Small intestine (tissue), 16 donors: ENCODE measurements at places on chromosomes 6 and 20. TPM values are rescaled to one million over a fixed set of nuclear protein-coding genes. Genes with fewer than 3 reads are reported as not detected.
A peak's percentile ranks its signal among the peaks of the same experiment; 100 is the strongest.

Gene PGM3
- 7.8 TPM for polyA plus RNA-seq

Gene IL17F
- not detected for polyA plus RNA-seq

Gene SLC17A9
- 0.22 TPM for polyA plus RNA-seq

Gene RPS6KA2
- polyA plus RNA-seq, result 3.1 TPM

Gene LPA
- 0.10 TPM for polyA plus RNA-seq

Gene GLP1R
- polyA plus RNA-seq, result not detected

Gene SNX14
- 43.2 TPM for polyA plus RNA-seq

Gene CYP21A2
- 1.2 TPM for polyA plus RNA-seq

Gene SCAF8
- polyA plus RNA-seq, result 10.1 TPM

Gene PNLDC1
- 0.16 TPM for polyA plus RNA-seq

Gene SNAP91
- polyA plus RNA-seq, result 1.9 TPM

DNA sequence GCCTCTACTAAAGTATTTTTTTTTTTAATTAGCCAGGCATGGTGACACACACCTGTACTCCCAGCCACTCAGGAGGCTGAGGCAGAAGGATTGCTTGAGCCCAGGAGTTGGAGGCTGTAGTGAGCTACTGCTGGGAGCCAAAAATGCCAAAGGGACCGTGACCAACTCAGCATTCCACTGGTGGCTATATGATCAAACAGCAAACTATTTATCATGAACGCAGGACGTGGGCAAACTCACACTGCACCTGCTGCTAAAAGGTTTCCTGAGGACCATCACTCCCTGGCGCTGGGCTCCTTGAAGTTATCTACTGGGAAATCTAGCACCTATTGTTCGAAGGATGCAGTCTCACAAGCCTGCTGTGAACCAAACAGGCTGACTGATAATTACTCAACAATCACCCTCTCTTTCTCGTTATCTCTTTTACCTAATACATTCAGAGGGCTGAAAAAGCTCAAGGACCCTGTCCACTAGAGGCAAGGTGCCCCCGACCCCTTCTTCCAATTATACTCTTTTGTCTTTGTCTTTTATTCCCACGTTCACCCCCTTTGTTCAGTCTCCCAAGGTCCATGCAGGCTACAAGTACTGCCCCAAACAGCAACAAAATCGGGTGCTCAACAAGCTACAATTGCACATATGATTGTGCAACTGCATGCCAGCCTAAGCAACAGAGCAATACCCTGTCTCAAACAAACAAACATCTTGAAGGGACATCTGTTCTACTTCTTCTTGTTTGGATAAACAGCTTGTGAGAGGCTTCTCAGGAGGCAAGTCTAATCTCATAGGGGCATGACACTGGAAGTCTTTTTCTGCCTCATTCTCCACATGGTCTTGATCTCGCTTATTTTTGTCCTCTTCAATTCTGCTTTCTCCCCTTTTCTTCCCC, 47.7 kb upstream of the PLN start:
- no peak overlapping the region for H3K27ac ChIP-seq
- H3K36me3 ChIP-seq, result no peaks in the 10 kb centered on the region
- H3K4me3 ChIP-seq, result no peak overlapping the region
- DNase-seq, result no peak

GRCh38 chr6:166597711-166598440, 11.4 kb upstream of the RAMACL start:
- no peaks in the 10 kb centered on the region for H3K36me3 ChIP-seq
- H3K27ac ChIP-seq, result peak overlapping the region; percentile 71
- DNase-seq, result no peak
- H3K27me3 ChIP-seq, result no peaks in the 10 kb centered on the region
- no peaks in the 10 kb centered on the region for H3K4me1 ChIP-seq

- no peaks in the 10 kb centered on the region for H3K27me3 ChIP-seq
- H3K4me1 ChIP-seq, result peaks cover 7% of the 10 kb centered on the region
- H3K36me3 ChIP-seq, result no peaks in the 10 kb centered on the region
- H3K27ac ChIP-seq, result no peak overlapping the region
- peak; percentile 31 for DNase-seq
These were observed 12.4 kb downstream of the WFDC3 start for GRCh38 chr20:45779011-45779915.

GRCh38 chr20:45189067-45189609, 14.4 kb downstream of the PI3 start:
- no peak overlapping the region for H3K27ac ChIP-seq
- H3K4me1 ChIP-seq, result no peaks in the 10 kb centered on the region
- no peaks in the 10 kb centered on the region for H3K36me3 ChIP-seq
- no peak overlapping the region for H3K4me3 ChIP-seq
- no peaks in the 10 kb centered on the region for H3K27me3 ChIP-seq

GRCh38 chr6:57221936-57222742, at the start of gene RAB23:
Gene RAB23, minus strand, starts transcription at chr6:57222307. Its CDS starts 11,927 bp downstream, at chr6:57210380.
- DNase-seq, result peak; percentile 79
- H3K27ac ChIP-seq, result no peak within 1 kb of the TSS
- no peaks in the 10 kb centered on the region for H3K36me3 ChIP-seq
- H3K27me3 ChIP-seq, result no peaks in the 10 kb centered on the region
- H3K4me1 ChIP-seq, result no peaks in the 10 kb centered on the region
- peak within 1 kb of the TSS; percentile 68 for H3K4me3 ChIP-seq

DNA sequence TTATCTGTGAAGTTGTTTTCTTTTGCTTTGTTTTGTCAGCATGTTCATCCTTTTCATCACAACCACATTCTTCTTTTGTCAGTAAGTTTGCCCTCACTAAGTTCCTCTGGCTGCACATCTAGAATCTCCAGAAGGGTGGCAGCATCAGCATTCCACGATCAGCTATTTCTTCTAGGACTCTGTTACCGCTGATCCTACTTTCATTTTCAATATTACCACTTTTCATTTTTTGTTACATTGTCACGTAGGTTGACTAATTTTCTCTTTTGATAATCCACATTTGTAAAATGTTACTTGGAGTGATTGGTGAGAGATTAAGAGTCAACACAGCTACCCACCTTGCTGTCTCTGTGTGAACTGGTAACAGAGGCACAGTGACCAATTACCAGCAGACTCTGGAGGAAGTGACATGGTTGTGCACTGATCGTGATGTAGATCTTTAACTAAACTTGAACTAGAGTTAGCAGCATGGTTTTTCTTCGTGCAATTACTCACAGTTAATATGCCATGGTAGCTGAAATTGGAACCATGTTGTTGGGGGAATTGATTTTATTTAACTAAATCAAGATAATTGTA, 307.9 kb upstream of the SLC35B3 start:
- H3K4me1 ChIP-seq, result no peaks in the 10 kb centered on the region
- no peaks in the 10 kb centered on the region for H3K36me3 ChIP-seq
- no peaks in the 10 kb centered on the region for H3K27me3 ChIP-seq
- H3K27ac ChIP-seq, result no peak overlapping the region
- H3K4me3 ChIP-seq, result no peak overlapping the region
- peak; percentile 2 for DNase-seq

DNA sequence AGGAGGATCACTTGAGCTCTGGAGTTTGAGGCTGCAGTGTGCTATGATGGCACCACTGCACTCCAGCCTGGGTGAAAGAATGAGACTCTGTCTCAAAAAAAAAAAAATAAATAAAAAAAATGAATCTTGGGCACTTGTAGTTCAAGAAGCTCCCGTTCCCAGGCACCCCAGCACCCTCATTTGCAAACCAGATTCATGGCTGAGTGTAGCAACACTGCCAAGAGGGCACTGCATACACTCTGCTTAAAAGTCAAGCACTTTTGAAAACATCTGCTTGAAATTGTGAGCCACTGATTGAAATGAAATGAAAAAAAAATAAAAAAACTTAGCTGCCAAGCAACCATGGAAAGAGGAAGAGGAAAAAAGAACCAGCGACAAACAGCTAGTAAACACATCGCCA, 124.7 kb upstream of the SASH1 start:
- no peaks in the 10 kb centered on the region for H3K36me3 ChIP-seq
- H3K27me3 ChIP-seq, result no peaks in the 10 kb centered on the region
- H3K4me1 ChIP-seq, result peaks cover 4% of the 10 kb centered on the region
- H3K27ac ChIP-seq, result no peak overlapping the region
- DNase-seq, result no peak
- no peak overlapping the region for H3K4me3 ChIP-seq

- no peak overlapping the region for H3K4me3 ChIP-seq
- H3K27ac ChIP-seq, result no peak overlapping the region
- peaks cover 28% of the 10 kb centered on the region for H3K27me3 ChIP-seq
- no peaks in the 10 kb centered on the region for H3K36me3 ChIP-seq
These were observed 58.5 kb upstream of the CCDC167 start for GRCh38 chr6:37558168-37558567.

DNA sequence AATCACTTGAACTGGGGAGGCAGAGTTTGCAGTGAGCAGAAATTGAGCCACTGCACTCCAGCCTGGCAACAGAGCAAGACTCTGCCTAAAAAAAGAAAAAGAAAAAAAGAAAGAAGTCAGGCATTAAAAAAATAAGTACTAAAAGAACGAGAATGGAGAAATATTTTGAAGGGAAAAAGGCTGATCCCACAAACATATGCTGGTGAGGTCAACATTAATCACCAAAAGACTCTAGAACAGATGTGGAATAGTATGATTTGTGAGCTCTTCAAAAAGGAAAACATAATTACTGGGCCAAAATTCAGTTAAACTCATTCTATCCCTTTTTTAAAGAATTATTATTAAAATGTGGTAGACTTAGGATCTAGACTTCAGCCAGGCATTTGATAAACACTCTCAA, 61.2 kb upstream of the NRSN1 start:
- H3K4me1 ChIP-seq, result no peaks in the 10 kb centered on the region
- no peak overlapping the region for H3K27ac ChIP-seq
- no peaks in the 10 kb centered on the region for H3K36me3 ChIP-seq
- no peaks in the 10 kb centered on the region for H3K27me3 ChIP-seq
- DNase-seq, result no peak

DNA sequence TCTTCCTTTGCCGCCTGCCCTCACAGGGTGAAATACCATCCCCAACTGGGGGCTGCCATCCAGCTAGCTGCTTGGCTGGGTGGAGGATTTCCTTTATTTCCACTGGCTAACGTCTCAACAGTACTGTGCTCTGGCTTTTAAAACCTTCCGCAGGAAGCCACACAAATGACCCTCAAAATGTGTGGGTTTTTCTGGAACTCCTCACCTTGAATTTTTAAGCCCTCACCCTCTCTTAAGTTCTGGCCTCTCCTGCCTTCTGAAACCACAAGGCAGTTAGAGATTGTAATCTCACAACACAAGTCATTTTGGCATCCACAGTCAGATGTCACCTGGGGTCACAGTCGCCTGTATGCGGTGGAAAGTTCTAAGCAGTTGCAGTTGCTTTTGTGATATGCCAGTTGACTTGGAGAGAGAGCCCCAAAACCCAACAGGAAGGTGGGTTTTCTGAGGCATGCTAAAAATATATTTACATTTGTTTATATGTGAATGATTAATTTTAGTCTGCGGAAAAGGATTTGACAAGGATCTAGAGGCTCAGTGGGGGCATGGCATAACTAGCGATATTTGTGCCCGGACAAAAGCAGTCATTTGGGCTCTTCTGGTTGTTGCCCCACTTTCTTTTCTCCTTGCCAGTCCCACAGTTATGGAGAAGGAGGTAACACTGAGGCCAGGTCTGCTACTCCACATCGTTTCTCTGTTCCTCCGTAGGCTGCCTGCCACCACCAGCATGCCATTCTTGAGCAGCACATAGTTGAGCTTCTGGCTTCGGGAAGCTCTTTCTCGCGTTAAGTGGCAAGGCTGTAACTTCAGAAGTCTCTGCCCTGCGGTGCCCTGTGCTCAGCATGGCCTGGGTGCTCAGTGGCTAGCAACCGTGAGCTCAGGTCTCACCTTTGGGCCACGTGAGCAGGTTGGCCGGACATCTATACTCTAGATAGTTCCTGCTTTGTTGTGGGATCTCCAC, 335.3 kb downstream of the CD83 start:
- H3K36me3 ChIP-seq, result no peaks in the 10 kb centered on the region
- H3K27me3 ChIP-seq, result no peaks in the 10 kb centered on the region
- no peak overlapping the region for H3K4me3 ChIP-seq
- H3K27ac ChIP-seq, result no peak overlapping the region

GRCh38 chr6:122553697-122554096, 56.5 kb upstream of the PKIB start:
- DNase-seq, result no peak
- H3K36me3 ChIP-seq, result no peaks in the 10 kb centered on the region
- H3K4me1 ChIP-seq, result no peaks in the 10 kb centered on the region
- no peak overlapping the region for H3K27ac ChIP-seq

GRCh38 chr6:842141-842540, 149.2 kb upstream of the EXOC2 start:
- no peaks in the 10 kb centered on the region for H3K36me3 ChIP-seq
- no peak overlapping the region for H3K4me3 ChIP-seq
- no peak overlapping the region for H3K27ac ChIP-seq
- peak; percentile 18 for DNase-seq
- no peaks in the 10 kb centered on the region for H3K4me1 ChIP-seq

DNA sequence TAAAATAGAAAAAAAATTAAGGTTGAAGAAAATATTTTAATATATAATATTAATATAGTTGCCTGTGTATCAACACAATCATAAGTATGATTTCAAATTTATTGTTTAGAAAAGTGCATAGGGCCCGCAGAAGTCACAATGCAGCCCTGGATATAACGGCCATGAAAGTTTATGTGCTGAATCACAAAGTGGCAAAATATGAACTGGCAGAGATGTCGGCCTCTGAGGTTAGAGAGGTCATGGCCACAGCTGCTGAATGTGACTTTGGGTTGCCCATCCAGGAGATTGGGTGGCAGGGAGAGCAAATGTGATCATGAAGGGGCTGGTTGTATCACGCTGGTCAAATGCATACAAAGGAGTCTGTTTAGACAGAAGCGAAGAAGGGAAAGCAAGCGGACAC, 35.7 kb downstream of the COL11A2 start:
- H3K27me3 ChIP-seq, result no peaks in the 10 kb centered on the region
- H3K4me1 ChIP-seq, result peaks cover 6% of the 10 kb centered on the region
- H3K27ac ChIP-seq, result no peak overlapping the region
- H3K4me3 ChIP-seq, result no peak overlapping the region

DNA sequence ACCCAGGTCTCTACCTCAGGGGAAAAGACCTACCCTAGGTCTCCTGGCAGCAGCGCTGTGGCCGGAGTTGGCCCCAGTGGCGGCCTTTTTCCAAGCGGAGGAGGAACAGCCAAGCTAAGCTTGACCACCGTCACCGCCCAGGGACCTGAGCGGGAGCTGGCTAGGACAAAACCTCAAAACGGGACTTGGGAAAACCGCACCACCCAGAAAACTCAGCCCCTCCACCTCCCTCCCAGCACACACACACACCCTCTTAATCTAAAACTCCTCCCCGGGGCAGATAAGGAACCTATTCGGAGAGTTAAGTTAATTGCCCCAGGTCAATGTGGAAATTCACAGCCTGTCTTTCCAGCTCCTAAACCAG, 2.7 kb upstream of the TRERF1 start:
- peak; percentile 89 for DNase-seq
- no peak overlapping the region for H3K4me3 ChIP-seq
- no peaks in the 10 kb centered on the region for H3K27me3 ChIP-seq
- H3K27ac ChIP-seq, result peak overlapping the region; percentile 95
- H3K36me3 ChIP-seq, result no peaks in the 10 kb centered on the region
